Hippocampal formation (tissue), 2 donors: ENCODE measurements at places on chromosomes 7 and 10.

DNA sequence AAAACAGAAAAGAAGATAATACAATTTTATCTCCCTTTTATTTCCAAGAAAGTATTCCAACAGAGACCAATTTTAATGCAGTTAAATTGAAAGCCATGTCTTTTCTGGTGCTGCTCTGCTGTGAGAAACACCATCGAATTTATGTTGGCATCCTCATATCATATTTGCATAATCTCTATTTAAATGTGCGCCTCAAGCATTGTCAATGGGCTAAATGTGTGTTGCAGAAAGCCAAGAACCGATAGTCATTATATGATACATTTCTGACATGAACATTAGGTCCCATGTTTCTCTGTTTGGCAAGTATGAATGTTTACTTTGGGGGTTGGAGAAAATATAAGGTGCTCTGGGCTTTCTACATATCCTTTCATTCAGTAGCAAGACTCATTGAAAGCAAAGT lies 1023.5 kb upstream of the CELF2 start:
- DNase-seq: no peak

GRCh38 chr10:69668721-69669120 lies 38.7 kb downstream of the FAM241B start:
- DNase-seq: no peak

GRCh38 chr10:79331709-79332108 lies 15.6 kb upstream of the PPIF start:
- no peak for DNase-seq

DNA sequence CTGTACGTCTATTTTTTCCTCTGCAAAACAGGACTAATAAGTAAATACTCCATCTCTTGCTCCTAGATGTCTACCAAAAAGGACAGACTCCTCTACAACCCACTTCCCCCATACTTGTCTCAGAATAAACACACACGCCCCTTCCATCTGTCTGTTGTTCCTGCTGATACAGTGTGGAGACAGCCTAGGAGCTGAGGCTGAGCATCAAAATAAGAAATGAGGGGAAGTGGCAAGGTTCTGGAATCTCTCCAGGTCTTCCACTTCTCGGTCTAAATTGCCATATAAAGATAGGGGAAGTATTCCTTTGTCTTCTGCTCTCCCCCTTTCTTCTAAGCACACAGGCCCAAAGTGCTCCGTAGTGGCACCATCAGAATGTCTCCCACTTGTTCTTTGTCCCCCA lies 30.8 kb upstream of the VSIR start:
- no peak for DNase-seq

- no peak for DNase-seq
Measured at GRCh38 chr7:144818511-144818910, 17.3 kb downstream of the TPK1 start.

DNA sequence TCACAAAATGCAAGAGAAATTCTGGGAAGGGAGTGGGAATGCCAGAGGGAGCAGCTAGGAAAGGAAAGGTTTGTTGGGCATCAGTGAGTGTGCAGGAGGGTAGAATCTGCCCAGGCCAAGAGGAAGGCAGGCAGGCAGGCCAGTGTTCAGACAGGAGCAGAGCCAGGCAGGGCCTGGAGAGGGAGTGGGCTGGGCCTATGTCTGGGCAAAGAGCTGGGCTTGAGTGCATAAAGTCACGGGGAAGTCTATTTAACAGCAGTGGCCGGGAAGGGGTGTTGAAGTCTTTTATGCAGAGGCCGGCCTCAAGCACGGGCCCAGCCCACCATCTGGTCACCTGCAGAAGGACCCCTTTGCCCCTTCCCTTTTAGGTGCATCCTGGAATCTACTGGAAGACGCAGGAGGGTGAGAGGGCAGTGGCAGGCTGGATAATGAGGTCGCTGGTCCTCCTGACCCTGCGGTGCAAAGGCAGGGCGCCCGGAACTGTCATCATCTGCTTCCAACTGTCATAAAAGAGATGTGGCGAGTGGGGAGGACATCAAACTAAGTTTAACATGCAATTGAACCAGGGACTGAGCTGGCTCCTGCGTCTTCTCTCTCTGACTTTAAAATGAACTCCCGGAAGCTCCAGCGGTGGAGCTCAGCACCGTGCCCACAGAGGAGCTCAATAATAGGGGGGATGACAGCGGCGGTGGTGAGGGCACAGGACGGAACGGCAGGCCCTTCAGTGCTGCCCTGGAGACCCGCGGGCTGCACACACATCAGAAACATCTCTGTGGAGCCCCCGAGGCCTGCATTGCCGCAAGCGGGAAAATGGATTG lies 29.5 kb downstream of the CARD11 start:
- no peak for DNase-seq

- DNase-seq: no peak
Measured at GRCh38 chr10:19498393-19499290, 317.6 kb upstream of the PLXDC2 start.

DNA sequence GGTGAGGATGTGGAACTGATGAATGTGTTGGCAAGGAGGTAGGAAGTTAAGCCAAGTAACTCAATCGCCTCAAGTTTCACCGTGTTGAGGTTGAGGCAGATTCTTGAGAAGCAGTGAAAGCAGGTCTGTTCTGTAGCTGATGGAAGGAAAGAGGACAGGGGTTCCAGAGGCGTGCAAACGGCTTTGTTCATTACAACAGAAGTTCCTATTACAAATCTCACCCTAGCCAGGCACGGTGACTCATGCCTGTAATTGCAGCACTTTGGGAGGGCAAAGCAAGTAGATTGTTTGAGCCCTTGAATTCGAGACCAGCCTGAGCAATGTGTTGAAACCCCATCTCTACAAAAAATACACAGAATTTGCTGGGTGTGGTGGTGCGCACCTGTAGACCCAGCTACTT lies 36.9 kb upstream of the PTF1A start:
- DNase-seq: no peak

DNA sequence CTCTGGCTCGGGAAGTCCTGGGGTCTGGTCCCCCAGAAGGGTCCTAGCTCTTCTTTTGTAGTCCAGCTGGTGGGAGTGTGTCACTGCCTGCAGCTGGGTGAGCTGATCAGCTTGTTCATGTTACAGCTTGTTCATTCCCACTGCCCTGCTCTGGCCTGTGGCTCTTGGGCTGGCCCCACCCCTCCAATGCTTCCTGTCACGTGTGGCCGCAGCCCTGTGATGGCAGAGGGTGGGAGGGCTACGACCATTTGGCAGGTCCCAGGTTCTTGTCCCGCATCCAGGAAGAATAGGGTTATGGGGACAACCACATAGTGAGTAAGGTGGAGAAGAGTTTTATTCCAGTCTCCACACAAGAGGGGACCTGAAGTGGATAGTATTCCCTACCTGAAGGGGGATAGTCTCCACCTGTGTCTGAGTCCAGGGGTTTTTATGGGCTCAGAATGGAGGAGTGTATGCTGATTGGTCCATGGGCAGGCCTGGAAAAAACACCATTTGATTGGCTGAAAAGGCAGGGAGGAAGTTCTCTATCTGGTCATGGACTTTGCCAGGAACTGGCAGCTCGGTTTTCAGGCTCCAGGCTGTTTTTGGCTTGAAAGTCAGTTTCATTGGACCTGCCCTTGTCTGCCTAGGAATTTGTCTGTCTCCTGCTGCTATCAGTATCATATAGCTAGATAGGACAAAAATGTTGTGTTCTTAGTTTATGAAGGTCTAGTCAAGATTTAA lies 13.1 kb downstream of the SDHAF3 start:
- DNase-seq: no peak

GRCh38 chr7:135382173-135382572 lies 127.7 kb downstream of the CNOT4 start:
- DNase-seq: no peak

- DNase-seq: no peak
Measured at GRCh38 chr10:43409385-43410109, 561 bp upstream of the HNRNPF start.

GRCh38 chr7:79471699-79472098 lies 18.2 kb upstream of the MAGI2 start:
- DNase-seq: no peak

- DNase-seq: no peak
Measured at GRCh38 chr10:49627644-49628247, 13.9 kb downstream of the CHAT start.

- no peak for DNase-seq
Measured at GRCh38 chr10:4359003-4359402, 467.0 kb upstream of the AKR1E2 start.

- DNase-seq: no peak
Measured at GRCh38 chr10:59027975-59028655, 148.3 kb upstream of the PHYHIPL start.

- DNase-seq: no peak
Measured at GRCh38 chr10:22644222-22644621, 70.2 kb downstream of the PIP4K2A start.

DNA sequence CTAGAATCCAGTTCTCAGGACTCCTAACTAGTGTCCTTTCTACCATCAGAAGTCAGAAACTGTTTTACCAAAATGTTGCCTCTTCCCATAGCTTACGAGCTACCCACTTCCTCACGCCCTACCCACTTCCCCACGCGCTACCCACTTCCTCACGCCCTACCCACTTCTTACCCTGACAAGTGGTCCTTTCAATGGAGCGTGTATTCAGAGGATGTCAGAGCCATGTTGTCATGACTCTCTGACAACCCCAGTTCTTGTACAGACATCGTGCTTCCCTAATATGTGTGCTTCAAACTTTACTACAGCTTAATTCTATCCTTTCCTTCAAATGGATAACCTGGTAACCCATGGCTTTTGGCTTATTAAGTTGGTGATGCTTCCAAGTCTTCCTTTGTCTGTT lies 84.8 kb upstream of the PHF14 start:
- DNase-seq: no peak

GRCh38 chr7:140478246-140479061 lies 851 bp downstream of the MKRN1 start:
- DNase-seq: peak; percentile 50

DNA sequence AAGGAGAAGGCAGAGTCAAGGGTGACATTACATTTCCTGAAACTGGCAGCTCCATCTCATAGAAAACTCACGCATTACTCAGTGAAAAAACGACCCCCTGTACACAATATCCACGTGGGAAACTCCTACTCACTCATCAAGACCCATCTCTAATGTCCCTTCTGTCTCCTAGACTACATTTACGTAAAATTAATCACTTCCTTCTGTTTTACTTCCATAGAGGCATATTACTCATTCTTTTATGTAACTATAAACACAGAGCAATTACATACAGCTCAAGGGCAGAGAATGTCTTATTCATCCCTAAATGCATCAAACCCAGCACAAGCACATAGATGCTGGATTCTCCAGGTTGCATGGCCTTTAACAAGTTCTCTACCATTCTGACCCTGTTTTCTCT lies 281.8 kb downstream of the KCNMA1 start:
- no peak for DNase-seq
